ENCODE measurements at places on chromosomes 7 and 10. TPM values are rescaled to one million over a fixed set of nuclear protein-coding genes. Genes with fewer than 3 reads are reported as not detected.

DNA sequence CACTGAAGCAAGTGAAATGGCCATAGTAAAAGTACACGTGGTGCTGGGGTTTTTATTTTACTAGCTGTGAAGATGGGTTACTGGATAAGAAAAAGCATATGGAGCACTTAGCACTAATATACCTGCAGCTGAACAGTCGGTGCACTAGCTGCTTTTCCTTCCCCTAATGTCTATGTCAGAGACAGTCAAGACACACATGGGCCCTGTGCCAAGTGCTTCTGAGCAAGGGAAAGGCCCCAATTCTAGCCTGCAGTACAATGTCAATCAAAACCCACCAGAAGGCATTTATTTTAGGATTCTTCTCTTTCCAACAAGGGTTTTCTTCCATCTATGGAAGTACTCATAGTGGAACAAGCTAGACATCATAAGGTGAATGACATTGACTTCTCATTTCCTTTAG is 716.7 kb downstream of the CCSER2 start:
- no peak for DNase-seq

GRCh38 chr7:156836443-156836842 is 56.5 kb downstream of the LMBR1 start:
- peak; percentile 90 for DNase-seq

- DNase-seq = no peak
These were observed 11.4 kb downstream of the STK31 start for GRCh38 chr7:23721456-23721855.

- DNase-seq = peak; percentile 96
These were observed 25.3 kb downstream of the EPHB4 start for GRCh38 chr7:100801833-100802568.

DNA sequence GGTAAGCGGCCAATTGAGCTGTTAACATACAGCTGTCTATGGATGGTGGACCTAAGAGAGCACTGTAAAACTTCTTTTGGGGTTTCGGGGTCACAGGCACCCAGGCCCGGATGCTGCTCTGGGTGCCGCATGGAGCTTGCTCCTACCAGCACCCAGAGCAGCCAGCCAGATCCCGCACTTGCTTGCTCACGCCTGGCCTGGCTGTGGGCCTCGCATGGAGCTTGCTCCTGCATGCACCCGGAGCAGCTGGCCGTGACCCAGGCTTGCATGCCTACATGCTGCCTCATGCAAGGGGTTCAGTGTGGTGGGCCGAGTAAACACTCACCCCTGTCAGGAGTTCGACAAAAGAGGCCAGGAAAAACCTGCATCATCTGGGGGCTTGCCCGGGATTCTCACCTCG is 896.9 kb downstream of the SORCS1 start:
- peak; percentile 9 for DNase-seq

DNA sequence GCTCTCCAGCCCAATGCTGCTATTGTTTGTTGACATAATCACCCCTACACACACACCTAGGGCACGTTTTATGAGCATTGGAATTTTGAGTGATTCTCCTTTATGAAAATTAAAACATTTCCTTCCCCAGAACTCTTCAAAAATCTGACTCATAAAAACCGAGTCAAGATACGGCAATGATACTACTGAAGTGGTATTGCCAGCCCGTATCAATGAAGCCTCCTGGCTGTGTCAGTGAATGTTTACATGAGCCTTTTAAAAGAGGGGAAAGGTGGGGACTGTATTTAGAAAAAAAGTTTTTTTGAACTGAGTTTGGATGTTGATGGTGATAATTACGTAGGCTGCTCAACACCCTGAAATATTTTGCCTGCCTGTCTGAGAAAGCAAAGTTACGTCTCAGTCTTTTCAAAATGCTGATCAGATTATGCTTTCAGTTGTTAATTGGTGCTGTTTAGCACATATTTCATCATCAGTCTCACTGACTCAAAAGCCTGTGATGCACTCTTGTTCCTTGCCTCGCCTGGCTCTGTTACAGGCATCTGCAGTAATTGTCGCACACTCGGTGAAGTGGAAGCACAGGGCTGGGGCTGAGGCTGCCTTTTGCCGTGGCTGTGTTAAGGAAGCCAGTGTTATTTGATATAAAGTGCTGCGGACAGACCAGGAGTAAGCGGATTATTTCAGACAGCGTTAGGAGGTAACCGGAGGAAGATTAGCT is 157.4 kb upstream of the TCF7L2 start:
- DNase-seq = no peak

DNA sequence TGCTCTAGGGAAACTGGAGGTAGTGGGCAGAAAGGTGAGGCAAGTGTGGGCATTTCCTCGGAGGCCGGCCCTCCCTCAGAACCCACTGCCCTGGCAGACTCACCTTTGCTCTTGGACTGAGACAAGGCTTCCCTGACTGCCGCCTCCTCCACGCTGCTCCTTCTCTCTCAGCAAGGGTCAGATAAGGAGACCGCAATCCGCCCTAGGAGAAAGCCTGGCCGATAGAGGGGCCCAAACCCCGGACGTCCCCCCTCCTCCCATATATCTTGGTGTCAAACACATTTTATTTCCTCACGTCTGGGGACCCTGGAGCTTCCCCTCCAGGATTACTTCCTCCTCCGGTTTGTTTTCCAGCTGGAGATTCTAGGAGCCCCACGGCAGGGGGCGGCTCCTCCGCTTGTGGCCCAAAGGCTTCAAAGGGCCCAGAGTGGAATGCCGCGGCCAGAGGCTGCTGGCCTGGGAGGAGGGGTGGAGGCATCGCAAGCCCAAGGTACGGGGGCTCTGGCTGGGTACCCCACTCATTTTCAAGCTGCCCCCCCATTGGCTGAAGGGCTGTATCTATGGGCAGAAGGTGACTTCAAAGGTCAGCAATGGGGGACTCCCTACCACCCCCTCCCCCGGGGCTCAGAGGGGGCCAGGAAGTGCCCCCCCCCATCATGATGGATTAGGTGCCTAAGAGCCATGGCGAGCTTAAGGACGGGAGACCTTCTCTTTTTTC is 31.7 kb upstream of the LBX1 start:
- no peak for DNase-seq

DNA sequence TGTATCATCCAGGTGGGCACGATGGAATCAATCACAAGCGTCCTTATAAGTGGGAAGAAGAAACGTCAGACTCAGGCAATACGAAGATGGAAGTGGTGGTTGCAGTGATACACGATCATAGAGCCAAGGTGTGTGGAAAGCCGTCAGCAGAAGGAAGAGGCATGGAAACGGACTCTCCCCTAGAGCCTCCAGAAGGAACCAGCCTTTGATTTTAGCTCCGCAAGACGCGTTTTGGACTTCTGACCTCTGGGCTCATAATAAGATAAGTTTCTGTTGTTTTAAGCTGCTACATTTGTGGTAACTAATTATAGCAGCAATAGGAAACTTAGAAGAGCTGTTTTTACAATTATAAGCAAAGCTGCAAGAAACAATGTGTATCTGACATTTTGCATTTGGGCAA is 14.8 kb downstream of the FANK1 start:
- no peak for DNase-seq

- no peak for DNase-seq
These were observed 6.5 kb downstream of the SAMD8 start for GRCh38 chr10:75117995-75118394.

DNA sequence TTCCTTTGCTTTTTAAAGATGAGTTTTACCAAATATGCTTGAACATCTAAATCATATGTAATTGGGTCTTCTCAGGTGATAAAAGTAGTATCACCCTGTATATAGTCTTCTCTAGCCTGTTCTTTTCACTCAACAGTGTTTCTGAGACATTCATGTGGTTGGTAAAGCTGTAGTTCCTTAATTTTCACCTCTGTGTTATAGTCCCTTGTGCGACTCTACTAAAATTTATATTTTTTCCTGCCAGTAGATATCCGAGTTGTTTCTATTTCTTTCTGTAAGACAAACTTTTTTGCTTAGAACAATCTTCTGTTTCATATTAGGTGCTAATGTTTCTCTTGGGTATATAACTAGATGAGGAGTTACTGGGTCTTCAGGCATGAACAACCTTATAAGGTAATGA is 35.6 kb downstream of the SYPL1 start:
- no peak for DNase-seq

GRCh38 chr10:60660625-60661024 is 117.7 kb upstream of the CDK1 start:
- no peak for DNase-seq

DNA sequence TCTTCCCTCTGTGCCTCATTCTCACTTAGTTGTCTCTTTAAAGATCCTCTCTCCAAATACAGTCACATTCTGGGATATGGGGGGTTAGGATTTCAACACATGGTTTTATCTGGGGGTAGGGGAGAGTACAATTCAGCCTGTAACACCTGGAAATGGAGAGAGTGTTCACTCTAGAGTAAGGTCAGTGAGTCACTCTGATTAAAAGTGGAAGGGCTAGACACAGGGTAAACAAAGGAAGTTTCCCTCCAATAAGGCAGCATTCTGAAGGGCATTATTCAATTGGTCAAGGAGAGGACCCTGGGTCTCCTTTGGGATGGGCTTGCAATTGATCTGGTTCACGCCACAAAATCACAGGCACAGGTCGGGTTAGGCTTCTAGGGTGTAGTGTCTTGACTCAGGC is 232.8 kb upstream of the NPSR1 start:
- DNase-seq = no peak

DNA sequence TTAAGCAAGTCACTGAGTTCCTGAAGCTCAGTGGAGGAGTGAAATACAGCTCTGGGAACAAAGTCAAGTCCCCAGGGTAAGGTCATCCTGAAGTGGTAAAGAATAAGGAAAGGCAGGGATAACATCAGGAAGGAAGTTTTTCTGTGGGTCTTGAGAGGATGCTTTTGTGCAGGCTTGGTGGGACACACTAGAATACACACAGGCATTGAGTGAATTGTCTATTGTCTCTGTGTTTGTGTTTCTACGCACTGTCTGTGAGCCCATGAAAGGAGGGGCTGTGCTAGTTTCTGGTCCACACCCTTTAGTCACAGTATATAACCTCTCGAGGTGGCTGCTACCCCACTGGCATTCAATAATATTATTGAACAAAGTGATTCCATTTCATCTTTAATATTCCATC is 95.8 kb upstream of the ABCB5 start:
- DNase-seq = no peak

The ITPRID1 gene
- total RNA-seq = not detected

The ARHGAP22 gene
- total RNA-seq = 7.1 TPM

The SNX10 gene
- total RNA-seq = 7.4 TPM
